ENCODE measurements at places on chromosomes 3 and 15.
A peak's percentile ranks its signal among the peaks of the same experiment; 100 is the strongest.

- no peaks in the 10 kb centered on the region for H3K27me3 ChIP-seq
- no peaks in the 10 kb centered on the region for H3K36me3 ChIP-seq
- no peak overlapping the region for H3K4me3 ChIP-seq
- H3K27ac ChIP-seq, result no peak overlapping the region
- DNase-seq, result no peak
Measured at GRCh38 chr3:193546129-193546528, 8.6 kb downstream of the ATP13A4 start.

DNA sequence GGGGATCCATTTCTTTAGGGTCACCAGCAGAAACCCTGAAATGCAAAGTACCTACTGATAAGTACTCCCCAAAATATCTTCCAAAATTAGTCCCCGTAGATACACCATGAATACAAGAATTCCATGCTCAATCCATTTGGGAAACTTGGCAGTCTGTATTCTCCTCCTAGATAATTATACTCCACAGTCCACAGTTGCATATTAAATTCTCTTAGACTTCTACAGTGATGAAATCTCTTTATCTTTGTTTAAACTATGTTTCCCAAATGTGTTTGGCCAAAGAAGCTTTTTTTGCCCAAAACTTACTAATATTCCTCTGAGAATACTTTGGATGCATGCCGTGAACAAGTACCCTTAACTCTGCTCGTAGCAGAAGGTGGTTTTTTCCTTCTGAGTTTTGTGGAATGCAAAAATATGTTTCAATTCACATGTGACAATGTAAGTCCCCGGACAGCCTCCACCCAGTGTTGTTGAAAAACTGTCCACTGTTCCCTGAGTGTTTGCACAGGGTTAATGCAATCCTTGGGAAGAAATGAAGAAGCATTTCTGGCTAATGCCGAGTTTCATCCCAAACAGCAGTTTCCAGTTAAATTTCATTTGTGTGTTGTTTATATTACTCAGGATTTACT is 126.7 kb downstream of the ARNT2 start:
- no peaks in the 10 kb centered on the region for H3K36me3 ChIP-seq
- H3K27ac ChIP-seq, result no peak overlapping the region
- H3K4me3 ChIP-seq, result no peak overlapping the region
- H3K4me1 ChIP-seq, result no peaks in the 10 kb centered on the region

- no peak for DNase-seq
- no peak overlapping the region for H3K4me3 ChIP-seq
- no peak overlapping the region for H3K27ac ChIP-seq
- peaks cover 7% of the 10 kb centered on the region for H3K27me3 ChIP-seq
Measured at GRCh38 chr3:105253225-105253624, 113.5 kb upstream of the ALCAM start.

- H3K27ac ChIP-seq, result no peak overlapping the region
- H3K4me3 ChIP-seq, result no peak overlapping the region
- H3K4me1 ChIP-seq, result no peaks in the 10 kb centered on the region
- DNase-seq, result no peak
Measured at GRCh38 chr15:77816983-77817382, 184.3 kb upstream of the LINGO1 start.

GRCh38 chr15:70172566-70173225 is 75.0 kb upstream of the TLE3 start:
- H3K4me3 ChIP-seq, result no peak overlapping the region
- no peak overlapping the region for H3K27ac ChIP-seq
- no peak for DNase-seq
- H3K27me3 ChIP-seq, result peaks cover 16% of the 10 kb centered on the region

DNA sequence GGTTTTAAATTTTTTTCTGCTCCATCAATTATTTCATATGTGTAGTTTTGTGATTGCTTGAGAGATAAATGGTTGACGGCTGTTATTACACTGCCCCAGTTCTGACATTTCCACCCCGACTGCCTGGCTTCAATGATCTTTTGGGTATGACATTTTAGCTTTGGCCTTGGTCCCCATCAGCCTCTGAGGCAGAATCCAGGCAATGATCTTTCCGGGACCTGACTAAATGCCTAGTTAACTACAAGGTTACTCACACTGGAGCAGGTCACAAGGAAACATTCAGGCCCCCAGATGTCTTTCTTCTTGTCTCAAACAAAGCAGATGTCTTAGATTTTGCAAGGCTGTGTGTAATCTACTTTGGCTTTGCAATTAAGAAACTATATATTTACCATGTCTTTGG is 61.1 kb upstream of the TMCO5A start:
- no peaks in the 10 kb centered on the region for H3K4me1 ChIP-seq
- no peaks in the 10 kb centered on the region for H3K36me3 ChIP-seq
- no peak overlapping the region for H3K4me3 ChIP-seq
- no peaks in the 10 kb centered on the region for H3K27me3 ChIP-seq
- DNase-seq, result no peak

DNA sequence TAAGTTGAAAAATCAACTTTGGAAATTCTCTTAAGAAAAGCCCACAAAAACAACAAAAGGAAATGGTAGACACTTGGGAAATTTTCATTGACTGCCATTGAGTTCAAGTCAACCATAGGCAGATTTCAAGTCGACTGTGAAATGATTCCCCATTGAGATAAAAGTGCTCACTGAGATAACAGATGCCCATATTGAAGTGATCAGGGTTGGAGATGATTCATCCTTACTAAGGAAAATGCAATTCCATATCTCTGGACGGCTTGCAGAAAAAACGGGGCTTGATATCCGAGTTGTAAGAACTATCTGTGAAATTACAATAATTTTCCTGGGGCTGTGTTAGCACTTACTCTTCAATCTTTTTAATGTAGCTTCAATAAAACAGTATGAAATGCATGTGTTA is 373.1 kb upstream of the THRB start:
- H3K36me3 ChIP-seq, result no peaks in the 10 kb centered on the region
- no peak for DNase-seq
- H3K4me3 ChIP-seq, result no peak overlapping the region
- no peaks in the 10 kb centered on the region for H3K4me1 ChIP-seq
- H3K27ac ChIP-seq, result no peak overlapping the region
- no peaks in the 10 kb centered on the region for H3K27me3 ChIP-seq

GRCh38 chr3:127044996-127045395 is 62.1 kb downstream of the PLXNA1 start:
- no peaks in the 10 kb centered on the region for H3K36me3 ChIP-seq
- no peak overlapping the region for H3K4me3 ChIP-seq
- no peak overlapping the region for H3K27ac ChIP-seq
- H3K4me1 ChIP-seq, result no peaks in the 10 kb centered on the region

DNA sequence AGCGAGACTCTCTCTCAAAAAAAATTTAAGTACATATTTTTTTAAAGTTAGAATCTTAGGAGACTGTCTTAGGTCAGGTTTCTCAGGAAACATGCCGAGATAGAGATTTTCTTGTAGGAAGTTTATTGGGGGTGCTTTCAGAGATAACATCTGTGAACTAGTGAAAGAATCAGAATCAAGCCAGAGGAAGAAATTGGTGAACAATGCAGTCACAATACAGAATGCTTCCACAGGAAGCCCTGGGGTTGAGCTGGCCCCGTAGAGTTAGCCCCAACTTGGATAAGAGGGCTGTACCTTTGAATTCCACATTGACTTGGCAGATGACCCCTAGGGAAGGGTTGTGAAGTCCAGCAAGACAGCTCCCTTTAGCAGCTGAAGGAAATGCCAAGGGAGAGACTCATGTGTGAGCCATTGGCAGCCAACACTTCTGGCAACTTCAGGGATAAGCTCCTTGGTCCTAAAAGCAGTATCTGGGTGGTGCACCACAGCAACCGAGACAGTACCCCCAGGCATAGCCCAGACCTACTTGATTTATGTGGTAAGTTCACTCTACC is 7.1 kb upstream of the PLCB2 start:
- no peaks in the 10 kb centered on the region for H3K36me3 ChIP-seq
- peaks cover 3% of the 10 kb centered on the region for H3K4me1 ChIP-seq

DNA sequence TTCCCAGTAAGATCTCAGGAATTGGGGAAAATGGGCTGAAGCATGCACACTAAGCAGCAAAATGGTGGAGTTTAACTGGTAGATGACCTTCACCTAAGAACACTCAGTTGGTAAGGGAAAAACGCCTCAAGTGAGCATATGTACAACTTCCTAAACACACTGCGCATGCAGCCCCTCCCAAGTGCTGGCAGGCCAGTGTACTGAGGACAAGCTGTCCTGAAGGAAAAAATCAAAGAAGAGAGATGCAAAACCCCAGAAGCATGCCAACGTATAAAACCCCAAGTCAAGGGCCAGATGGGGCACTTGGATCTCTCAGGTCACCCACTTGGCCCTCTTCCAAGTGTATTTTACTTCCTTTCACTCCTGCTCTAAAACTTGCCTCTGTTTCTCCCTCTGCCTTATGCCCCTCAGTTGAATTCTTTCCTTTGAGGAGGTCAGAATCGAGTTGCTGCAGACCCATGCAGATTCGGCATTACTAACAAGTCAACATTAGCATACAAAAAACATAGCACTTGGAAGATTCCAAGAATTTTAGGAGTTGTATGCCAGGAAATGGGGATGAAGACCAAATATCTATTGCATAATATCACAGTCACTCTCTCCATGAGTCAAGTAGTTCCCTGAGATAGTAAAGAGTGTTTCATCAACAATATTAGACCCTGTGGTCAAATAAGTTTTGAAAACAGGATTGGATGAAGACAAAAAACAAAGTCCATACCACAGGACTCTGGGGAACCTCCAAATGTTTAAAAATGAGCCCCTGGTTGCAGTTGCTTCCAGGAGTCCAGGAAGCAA is 10.8 kb upstream of the FYCO1 start:
- peaks cover 6% of the 10 kb centered on the region for H3K27me3 ChIP-seq
- H3K4me3 ChIP-seq, result no peak overlapping the region
- peaks cover 3% of the 10 kb centered on the region for H3K36me3 ChIP-seq
- DNase-seq, result no peak
- H3K27ac ChIP-seq, result no peak overlapping the region

GRCh38 chr15:81105545-81105944 is 28.5 kb upstream of the CFAP161 start:
- no peak overlapping the region for H3K4me3 ChIP-seq
- no peak overlapping the region for H3K27ac ChIP-seq

DNA sequence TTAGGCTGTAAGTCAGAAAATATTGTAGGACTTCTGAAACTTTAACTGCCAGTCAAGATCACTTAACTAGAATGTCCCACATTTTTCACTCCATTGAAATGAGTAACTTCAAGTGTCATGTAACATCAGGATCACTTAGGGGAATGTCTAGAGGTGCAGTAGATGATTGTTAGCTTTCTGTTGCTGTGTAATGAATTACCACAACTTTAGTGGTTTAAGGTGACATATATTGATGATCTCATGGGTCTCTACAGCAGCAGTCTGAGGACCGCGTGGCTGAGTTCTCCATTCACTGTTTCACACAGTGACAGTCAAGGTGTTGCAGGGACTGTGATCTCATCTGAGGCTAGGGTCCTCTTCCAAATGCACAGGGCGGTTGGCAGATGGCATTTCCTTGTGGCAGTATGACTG is 82.7 kb downstream of the SLC25A26 start:
- H3K27ac ChIP-seq, result peak overlapping the region; percentile 91
- H3K27me3 ChIP-seq, result no peaks in the 10 kb centered on the region
- peak; percentile 27 for DNase-seq
- peaks cover 23% of the 10 kb centered on the region for H3K36me3 ChIP-seq
- H3K4me1 ChIP-seq, result peaks cover 57% of the 10 kb centered on the region

GRCh38 chr15:86526938-86527690 is 447.4 kb downstream of the AGBL1 start:
- no peak overlapping the region for H3K4me3 ChIP-seq
- no peak for DNase-seq
- H3K4me1 ChIP-seq, result no peaks in the 10 kb centered on the region
- no peak overlapping the region for H3K27ac ChIP-seq
- H3K27me3 ChIP-seq, result no peaks in the 10 kb centered on the region

DNA sequence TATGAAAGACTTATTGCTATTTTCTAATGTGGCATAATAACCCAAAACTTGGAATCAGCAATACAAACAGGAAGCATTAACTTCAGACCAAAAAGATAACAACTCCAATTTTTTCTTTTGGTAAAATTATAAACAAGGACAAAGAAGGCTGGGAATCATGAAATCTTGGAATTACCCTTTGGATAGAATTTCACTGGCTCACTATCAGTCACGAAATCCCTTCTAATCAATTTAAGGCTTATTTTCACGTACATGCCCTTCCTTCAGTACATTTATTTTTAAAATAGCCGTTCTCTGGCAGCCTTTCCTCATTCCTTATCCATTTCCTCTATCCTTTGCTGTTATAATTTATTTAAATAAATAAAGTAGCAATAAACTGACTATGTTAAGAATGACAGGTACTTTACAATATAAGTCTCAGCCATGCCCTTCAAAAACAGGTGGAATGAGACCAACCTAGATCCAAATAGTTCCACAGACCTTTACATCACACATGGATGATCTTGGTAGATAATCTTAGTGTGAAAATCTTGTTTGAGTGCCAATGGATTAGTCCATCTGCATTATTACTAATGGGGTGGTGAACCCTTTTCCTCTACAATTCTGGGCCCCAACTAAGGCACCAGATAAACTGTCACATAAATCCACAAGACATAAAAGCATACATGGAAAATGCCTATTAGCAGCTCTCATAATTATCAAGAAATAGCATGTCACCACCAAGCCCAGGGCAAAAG is 38.9 kb downstream of the ABI3BP start:
- no peak overlapping the region for H3K4me3 ChIP-seq
- peaks cover 2% of the 10 kb centered on the region for H3K27me3 ChIP-seq
- no peaks in the 10 kb centered on the region for H3K4me1 ChIP-seq
- no peak overlapping the region for H3K27ac ChIP-seq

DNA sequence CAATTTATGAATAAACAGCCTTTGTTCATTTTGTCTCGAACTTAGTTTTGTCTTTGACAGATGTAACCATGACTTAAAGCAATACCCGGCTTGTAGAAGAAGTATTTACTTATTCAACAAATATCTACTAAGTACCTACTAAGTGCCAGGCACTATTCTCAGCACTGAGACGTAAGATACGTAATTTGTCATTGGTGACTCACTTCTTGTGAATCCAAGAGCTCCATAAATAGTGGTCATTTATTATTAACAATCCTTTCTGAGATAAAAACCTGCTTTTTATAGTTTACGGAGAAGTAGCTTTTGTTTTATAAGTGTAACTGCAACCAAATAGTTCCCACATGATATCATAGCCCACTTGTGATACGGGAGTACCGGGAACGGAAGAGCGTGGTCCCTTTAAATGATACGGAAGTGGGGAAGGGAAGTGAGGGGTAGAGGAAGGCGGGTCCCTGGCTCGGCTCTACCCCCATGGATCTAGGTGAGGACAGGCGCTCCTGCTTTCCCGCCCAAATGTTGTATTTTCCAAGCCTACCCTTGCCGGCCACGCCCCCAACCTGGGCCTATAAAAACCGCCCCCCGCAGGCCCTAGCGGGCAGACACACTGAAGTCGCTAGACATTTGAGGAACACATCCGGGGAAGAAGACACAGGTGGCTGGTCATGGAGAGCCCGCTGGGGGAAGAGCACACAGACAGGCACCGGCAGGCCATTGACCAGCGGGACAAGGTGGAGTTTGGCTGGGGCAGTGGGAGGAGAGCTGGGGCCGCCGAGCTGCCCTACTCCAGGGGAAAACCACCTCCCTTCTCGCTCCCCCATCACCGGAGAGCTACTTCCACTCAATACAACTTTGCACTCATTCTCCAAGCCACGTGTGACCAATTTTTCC is at the start of gene SAMMSON:
TSS of gene SAMMSON (plus strand) at position 594 of the 888 bp plus-strand sequence.
- H3K4me3 ChIP-seq, result no peak within 1 kb of the TSS
- no peak for DNase-seq
- no peak within 1 kb of the TSS for H3K27ac ChIP-seq
- no peaks in the 10 kb centered on the region for H3K36me3 ChIP-seq
- no peaks in the 10 kb centered on the region for H3K4me1 ChIP-seq

Measured in activated T-helper 1 cell treated with anti-CD3 and anti-CD28 coated beads, Interleukin-12 subunit alpha, Interleukin-12 subunit beta, Interleukin-2, Interleukin-4 antibody, amounts not matched to agents 30 ng/mL and 10 ng/mL and 1 ng/mL, durations not matched to agents 14 hours and 24 hours and 36 hours (primary cell).